Inflammatory macrophage treated with lipopolysaccharide for 1 hour (primary cell): ENCODE measurements at places on chromosomes 5 and 9.

- DNase-seq, result no peak
These were observed 23.9 kb downstream of the UGCG start for GRCh38 chr9:111920531-111920930.

GRCh38 chr5:87754009-87754757 is 341.5 kb upstream of the CCNH start:
- DNase-seq, result no peak

GRCh38 chr5:22643356-22643755 is 209.8 kb downstream of the CDH12 start:
- no peak for DNase-seq

DNA sequence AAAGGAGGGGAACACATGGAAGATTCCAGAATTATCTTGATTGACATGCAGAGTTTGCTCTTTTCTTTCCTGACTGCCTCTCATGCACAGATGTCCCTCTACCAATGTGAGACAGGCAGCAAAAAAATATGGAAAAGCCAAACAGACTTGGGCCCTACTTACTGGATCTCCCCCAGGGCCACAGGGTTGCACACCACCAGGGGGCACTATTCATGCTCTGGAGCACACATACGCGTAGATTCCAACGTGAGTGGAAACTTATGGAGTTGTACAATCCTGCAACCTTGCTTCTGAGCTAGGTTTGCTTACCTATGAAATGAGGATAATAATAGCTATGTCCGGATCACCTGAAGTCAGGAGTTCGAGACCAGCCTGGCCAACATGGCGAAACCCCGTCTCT is 319.5 kb downstream of the ARHGEF28 start:
- no peak for DNase-seq

DNA sequence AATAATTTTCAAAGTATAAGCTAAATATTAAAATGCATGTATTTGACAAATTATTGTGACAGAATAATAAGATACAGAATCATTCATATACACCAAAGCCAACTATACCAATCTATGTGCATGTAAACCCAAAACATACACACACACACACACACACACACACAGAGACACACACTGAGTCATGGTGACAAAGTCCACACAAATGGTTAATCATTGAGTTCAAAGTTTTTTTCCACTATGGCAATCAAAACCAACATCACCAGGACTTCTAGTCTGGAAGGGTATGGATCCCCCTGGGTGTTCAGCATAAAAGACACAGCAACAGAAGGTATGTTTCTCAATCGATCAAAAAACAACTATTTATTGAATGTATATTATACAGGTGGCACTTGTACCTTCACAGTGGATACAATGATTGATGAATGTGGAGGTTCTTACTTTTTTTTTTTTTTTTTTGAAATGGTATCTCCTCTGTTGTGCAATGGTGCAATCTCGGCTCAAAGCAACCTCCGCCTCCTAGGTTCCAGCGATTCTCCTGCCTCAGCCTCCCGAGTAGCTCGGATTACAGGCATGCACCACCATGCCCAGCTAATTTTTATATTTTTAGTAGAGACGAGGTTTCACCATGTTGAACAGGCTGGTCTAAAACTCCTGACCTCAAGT is 137.0 kb downstream of the PDE4D start:
- no peak for DNase-seq

- peak; percentile 90 for DNase-seq
These were observed 105.9 kb downstream of the GADD45G start for GRCh38 chr9:89710697-89711096.

- DNase-seq, result no peak
These were observed 95.4 kb upstream of the DAB2 start for GRCh38 chr5:39520232-39520572.

DNA sequence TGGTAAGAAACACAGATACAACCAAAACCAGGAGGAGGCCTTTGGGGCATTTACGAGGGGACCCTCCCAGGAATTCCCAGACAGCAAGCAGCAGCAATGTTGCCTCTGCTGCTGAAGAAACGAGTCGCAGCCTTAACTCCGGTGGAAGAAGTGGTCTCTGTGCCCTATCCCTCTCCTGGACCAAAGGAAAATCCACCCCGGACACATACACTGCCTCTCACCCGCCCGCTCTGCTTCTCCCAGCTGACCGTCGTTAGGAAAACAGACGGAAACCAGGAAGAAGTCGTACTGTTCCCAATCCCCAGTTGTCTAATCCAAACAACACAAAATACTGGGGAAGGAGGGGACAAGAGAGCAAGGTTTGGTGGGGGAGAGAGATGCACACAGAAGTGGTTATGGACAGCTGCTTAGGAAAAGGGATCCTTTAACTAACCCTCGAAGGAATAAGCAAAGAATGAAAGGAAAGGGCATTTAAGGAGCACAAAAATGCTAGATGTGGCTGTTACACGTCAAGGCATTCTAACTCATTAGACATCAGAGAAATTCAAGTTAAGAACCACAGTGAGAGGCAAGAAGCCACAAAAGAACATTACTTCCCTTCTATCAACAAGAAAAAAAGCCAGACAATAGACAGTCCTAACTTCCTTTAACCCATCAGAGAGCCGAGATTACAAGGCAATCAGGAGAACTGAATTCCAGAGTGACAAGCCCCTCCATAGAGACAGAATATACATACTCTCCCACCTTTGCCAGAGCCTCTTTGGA is 71.9 kb downstream of the ACTL7B start:
- peak; percentile 39 for DNase-seq
